ENCODE measurements at places on chromosomes 1 and 21.

GRCh38 chr1:199463521-199464127, 563.9 kb upstream of the NR5A2 start:
- DNase-seq = peak; percentile 31

DNA sequence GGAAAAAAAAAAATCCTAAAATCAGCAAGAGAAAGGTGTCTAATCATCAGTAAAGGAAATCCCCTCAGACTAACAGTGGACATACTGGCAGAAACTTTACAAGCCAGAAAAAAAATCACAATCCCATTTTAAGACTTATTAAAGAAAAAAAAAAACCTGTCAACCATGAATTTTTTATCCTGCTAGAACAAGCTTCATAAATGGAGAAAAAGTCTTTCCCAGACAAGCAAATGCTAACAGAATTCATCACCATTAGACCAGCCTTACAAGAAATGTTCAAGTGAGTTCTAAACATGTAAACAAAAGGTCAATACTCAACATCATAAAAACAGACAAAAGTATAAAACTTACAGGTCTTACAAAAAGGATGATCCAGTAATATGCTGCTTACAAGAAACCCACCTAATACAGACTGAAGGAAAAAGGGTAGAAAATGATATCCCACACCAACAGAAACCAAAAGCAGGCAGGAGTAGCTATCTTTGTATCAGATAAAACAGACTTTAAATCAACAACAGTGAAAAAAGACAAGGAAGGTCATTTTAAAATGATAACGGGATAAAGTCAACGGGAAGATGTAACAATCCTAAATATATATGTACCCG, 129.6 kb downstream of the EVI5 start:
- DNase-seq = no peak

- DNase-seq = peak; percentile 26
Observed at GRCh38 chr1:37691497-37692077, 729 bp upstream of the CDCA8 start.

DNA sequence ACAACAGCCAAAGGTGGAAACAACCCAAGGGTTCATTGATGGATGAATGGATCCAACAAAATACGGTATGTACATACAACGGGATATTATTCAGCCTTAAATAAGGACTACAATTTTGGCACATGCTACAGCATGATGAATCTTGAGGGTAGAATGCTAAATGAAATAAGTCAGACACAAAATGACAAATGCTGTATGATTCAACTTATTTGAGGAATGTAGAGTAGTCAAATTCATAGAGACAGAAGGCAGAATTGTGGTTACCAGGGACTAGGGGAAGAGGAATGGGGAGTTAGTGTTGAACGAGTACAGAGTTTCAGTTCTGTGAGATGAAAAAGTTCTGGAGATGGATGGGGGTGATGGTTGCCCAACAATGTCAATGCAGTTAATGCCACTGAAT, 118.0 kb upstream of the PAXBP1 start:
- DNase-seq = no peak

- DNase-seq = peak; percentile 77
Observed at GRCh38 chr1:182069028-182069466, 7.5 kb upstream of the ZNF648 start.

GRCh38 chr1:109573785-109574184, 25.4 kb downstream of the GNAI3 start:
- DNase-seq = no peak

GRCh38 chr1:203148127-203148526, 20.6 kb downstream of the ADORA1 start:
- DNase-seq = peak; percentile 35

GRCh38 chr1:75130865-75131564, 3.2 kb upstream of the LHX8 start:
- DNase-seq = no peak

DNA sequence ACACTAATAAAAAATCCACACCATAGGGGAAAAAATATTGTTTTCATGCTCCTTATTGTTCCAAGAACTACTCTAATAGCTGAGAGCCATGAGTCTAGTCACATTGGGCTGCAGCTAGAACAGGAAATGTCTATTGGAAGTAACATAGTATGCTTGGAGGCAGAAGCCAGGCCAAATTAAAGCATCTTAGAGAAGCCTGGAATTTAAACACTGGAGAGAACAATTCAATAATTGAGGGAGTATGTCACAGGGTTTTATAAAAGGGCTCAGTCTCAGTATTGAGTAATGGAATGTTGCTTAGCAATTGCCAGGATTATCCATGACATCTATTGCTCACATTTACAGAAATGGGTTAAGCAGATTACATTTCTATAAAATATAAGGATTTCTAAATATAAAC, 471.3 kb downstream of the LMO4 start:
- DNase-seq = no peak

DNA sequence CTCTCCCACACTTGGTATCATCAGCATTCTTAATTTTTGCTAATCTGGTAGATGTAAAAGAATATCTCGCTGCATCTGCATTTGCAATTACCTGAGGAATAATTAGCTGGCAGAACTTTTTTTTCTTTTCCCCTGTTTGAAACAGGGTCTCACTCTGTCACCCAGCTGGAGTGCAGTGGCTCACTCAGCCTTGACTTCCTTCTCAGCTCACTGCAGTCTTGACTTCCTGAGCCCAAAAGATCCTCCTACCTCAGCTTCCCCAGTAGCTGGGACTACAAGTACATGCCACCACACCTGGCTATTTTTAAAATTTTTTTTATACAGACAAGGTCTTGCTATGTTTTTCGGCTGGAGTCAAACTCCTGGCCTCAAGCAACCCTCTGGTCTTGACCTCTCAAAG, 35.4 kb upstream of the ENAH start:
- DNase-seq = no peak

- DNase-seq = peak; percentile 5
Observed at GRCh38 chr1:233293556-233294446, 1.7 kb downstream of the PCNX2 start.
